ENCODE measurements at places on chromosomes 1 and 21. TPM values are rescaled to one million over a fixed set of nuclear protein-coding genes. Genes with fewer than 3 reads are reported as not detected.

- no peak for DNase-seq
Measured at GRCh38 chr1:225474439-225474985, 46.7 kb upstream of the LBR start.

- no peak for DNase-seq
Measured at GRCh38 chr1:57696904-57697303, 273.0 kb upstream of the DAB1 start.

GRCh38 chr21:34635307-34635706 lies 20.4 kb upstream of the RCAN1 start:
- DNase-seq, result no peak

- DNase-seq, result peak; percentile 7
Measured at GRCh38 chr1:216904471-216904870, 181.2 kb upstream of the ESRRG start.

GRCh38 chr1:156115514-156116374 lies 1.2 kb downstream of the LMNA start:
- DNase-seq, result peak; percentile 71

DNA sequence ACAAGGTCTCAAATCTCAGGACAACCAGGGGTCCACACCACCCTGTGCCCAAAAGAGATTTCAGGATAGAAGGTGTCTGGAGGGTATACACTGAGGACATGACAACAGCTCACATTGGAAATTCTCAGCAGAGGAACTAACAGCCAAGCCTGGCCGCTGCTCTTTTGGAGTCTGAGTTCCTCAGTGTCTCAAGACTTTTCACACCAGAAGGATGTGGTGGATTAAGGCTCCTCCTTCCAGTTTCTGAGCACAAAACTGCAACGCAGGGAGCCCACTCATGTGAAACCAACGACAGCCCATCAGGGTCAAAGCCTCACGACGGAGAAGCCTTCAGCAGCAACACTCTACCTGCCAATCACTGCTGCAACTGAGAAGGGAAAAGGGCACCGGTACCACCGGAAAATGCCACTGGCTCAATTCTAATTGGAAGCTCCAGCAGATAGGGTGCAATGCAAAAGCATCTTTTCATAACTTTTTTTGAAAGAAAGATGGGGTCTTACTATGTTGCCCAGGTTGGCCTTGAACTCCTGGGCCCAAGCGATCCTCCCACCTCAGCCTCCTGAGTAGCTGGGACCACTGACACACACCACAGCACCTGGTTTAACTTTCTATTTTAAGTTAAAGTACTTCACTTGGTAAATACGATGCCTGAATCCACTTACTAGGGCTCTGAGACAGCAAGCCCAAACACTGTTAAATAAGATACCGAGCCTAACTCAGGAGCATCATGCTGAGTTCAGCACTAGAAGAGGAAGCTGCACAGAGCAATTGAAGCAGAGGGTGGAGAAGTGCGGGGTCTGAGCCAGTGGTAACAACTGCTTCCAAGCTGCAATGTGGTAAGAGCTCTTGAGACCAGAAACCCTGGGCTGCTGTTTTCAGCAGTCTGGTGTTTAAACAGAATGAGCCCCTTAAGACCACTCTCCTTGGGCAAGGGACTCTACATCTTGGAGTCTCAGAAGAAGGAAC lies 7.8 kb downstream of the CAPZB start:
- no peak for DNase-seq

GRCh38 chr1:31412732-31413404 lies at the start of gene SERINC2:
Gene SERINC2, plus strand, starts transcription at chr1:31413213. Its CDS starts 53 bp downstream, at chr1:31413266.
- no peak for DNase-seq

DNA sequence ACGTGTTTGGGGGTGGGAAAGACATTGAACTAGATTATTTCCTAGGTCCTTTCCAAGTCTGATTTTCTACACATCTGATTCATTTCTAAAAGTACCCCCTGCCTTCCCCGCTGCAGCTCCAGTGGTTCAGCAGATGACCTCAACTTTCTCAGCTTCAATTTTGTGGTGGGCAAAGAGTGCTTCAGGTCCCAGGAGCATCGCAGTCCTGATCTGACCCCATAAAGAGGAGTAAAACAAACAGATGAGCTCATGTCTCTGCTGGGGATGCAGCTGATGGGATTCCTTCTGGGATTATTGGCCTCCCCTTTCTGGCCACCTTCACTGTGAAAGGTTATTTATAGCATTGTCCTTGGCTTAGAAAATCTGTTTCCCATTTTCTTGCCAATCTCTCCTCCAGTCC lies 337.0 kb upstream of the PLXNA2 start:
- DNase-seq, result no peak

DNA sequence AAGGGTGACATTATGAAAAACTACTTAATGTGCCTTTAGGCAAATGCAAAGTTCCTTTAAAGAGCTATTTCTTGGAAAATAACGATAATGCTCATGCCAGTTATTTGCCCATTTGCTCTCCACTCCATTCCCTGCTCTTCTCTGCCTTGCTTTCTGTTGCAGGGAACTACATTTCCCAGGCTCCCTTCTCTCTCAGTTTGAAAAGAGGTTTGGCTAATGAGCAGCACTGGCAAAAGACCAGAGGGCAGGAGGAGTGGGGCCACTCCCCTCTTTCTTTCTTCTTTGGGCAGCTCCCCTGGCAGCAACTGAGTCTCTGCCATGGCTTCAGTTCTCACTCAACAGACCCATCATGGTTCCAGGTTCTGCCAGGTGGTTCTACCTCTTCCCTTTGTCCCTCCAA lies 130.5 kb downstream of the RWDD3 start:
- no peak for DNase-seq

The GJB4 gene
- not detected for polyA plus RNA-seq

The VANGL2 gene
- polyA plus RNA-seq, result 0.02 TPM

The ASH1L gene
- polyA plus RNA-seq, result 19.4 TPM

The PLA2G2E gene
- not detected for polyA plus RNA-seq

The LCE1B gene
- polyA plus RNA-seq, result not detected

The OR2T2 gene
- polyA plus RNA-seq, result not detected

Measured in fibroblast of lung (primary cell).